Activated T-cell treated with anti-CD3 and anti-CD28 coated beads for 24 hours (primary cell): ENCODE measurements at places on chromosomes 6 and 20.
A peak's percentile ranks its signal among the peaks of the same experiment; 100 is the strongest.

DNA sequence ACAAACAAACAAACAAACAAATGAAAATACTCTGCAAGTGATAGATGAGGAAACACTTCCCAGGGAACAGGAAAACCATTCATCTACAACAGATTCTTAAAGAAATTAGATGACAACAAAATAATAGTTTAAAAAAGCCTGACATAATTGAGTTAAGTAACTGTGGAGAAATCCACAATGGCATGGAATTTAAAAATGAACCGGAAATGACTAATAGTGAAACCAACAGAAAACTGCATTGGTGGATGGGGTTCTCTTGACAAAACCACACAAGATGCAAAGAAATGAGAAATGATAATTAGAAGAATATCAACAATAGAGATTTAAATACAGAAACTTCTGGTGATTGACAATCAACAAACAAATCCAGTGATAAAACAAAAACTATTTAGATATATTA, 785.6 kb downstream of the QKI start:
- DNase-seq, result no peak

- no peak for DNase-seq
These were observed 743.8 kb upstream of the FLRT3 start for GRCh38 chr20:15081261-15081660.

- DNase-seq, result peak; percentile 16
These were observed 264.3 kb upstream of the PLN start for GRCh38 chr6:118283766-118284165.

GRCh38 chr20:25294459-25295385, 46.8 kb downstream of the PYGB start:
- DNase-seq, result peak; percentile 48

DNA sequence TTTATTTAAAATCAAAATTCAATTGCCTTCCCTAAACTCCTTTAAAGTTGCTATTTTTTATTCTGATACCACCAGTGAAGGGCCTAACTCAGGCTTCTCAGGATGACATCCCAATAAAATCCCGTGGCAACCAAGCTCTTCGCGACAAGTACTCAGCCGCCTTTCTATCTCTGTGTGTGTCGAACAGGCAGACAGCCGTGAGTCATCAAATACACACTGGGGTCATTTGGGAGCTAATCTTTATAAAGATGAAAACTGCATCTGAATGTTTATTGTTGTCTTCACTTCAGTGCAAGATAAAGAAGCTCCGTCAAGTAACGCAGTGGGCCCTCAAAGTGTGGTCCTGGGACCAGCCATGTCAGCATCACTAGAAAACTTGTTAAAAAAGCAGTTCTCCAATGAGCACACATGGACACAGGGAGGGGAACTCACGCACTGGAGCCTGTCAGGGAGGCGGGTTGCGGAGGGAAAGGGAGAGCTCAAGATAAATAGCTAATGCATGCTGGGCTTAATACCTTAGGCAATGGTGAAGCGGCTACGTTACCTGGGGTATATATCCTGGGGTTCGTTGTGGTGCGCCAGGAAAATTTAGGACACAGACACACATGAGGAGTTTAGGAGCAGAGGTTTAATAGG, 119.3 kb downstream of the RNF144B start:
- DNase-seq, result no peak

DNA sequence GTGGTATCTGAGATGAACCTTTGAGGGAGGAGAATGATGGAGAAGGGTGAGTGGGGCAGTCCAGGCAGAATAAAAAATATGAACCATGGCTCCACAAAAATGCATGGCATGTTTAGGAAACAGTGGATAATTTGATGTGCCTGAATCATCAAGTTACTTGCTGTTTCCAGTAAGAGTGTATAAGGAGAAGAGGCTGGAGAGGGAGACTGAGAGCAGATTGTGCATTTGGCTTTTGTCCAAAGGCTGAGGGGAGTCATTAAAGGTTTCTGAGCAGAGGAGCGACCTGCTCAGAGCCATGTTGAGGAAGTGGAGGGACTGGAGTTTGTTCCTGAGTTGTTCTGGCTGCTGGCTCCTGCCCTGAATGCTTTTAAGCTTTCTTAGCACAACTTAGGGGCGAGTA, 6.1 kb downstream of the MMP24 start:
- no peak for DNase-seq

GRCh38 chr6:139962654-139963347, 588.4 kb upstream of the CITED2 start:
- no peak for DNase-seq

GRCh38 chr20:16395366-16395765, 177.9 kb downstream of the KIF16B start:
- no peak for DNase-seq

DNA sequence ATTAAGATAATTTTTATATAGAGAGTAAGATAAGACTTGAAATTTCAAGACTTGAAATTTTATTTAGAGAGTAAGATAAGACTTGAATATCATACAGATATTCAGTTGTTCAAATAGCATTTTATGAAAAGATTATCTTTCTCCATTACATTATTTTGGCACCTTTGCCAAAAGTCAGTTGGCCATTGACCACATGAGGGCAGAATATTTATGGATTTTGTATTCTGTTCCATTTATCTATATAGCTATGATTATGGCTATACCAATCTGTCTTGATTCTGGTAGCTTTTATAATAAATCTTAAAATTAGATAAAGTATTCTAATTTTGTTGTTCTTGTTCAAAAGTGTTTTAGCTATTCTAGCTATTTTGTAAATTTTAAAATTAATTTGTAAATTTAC, 537.9 kb upstream of the GJE1 start:
- no peak for DNase-seq

GRCh38 chr6:143698759-143699429, 21.1 kb downstream of the PHACTR2 start:
- no peak for DNase-seq

DNA sequence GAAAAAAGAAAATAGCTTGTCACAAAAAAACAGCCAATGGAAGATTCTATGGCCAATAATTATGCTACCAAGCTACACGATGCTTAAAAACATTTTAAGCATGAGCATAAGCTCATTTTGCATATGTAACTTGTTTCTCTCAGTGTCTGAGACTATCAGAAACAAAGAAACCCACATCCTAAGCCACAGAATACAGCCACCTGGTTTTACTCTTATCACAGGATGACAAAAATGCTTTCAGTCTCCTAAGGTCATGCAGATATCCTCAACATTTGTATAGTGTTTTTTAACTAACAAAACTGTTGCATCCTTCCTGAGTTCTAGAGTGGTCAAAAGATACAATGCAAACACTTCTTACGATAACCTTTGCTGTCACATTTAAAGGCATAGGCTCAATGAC, 172.1 kb upstream of the RUNX2 start:
- DNase-seq, result no peak

DNA sequence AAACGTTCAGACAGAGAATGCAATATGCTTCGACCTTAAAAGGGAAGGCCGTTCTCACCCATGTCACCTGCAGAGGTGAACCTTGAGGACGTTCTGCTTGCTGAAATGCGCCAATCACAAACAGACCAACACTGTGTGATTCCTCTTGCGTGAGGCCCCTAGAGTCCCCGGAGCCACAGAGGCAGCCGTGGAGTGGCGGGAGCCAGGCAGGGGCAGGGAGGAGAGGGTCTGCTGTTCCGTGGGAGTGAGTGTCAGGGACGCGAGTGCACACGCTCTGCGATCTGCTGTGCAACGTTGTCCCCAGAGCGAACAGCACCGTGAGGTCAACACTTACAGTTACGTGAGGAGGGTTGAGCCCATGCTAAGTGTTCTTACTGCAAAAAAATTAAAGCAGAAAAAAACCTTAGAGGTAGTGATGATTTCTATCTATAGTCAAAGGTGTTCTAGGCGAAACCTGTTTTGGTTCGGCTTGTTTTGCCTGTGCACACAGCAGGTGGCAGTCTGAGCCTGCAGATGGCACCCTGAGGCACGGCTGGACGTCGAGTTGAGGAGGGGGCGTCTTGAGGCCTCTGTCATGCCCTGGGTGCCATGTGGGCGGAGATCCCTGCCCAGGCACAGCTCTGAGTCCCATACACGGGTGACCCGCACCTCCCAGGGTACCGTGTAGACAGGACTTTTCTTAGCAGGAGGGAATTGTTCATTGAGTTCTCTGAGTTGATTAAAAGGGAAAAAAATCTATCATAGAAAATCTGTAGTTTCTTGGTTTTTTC, 71.7 kb upstream of the FRMD1 start:
- no peak for DNase-seq

DNA sequence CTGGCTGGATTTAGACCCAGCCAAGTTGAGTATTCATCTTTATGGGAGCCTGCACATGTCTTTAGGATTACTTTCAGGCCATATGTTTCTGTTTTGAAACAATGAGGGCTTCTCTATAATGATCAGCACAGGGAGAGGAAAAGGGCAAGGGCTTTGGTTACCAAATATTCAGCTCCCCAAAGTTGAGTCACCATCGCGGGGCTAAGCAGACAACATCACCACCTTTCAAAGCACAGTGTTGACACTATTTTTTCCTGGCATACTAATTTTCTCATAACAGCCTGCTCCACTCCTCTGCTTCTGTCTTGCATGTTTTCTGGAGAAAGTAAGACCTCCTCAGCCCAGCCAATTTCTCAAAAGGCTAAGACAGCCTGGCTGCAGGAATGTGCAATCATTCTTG, 4.9 kb downstream of the SCML4 start:
- no peak for DNase-seq

GRCh38 chr6:69813508-69813907, 16.7 kb upstream of the LMBRD1 start:
- no peak for DNase-seq

DNA sequence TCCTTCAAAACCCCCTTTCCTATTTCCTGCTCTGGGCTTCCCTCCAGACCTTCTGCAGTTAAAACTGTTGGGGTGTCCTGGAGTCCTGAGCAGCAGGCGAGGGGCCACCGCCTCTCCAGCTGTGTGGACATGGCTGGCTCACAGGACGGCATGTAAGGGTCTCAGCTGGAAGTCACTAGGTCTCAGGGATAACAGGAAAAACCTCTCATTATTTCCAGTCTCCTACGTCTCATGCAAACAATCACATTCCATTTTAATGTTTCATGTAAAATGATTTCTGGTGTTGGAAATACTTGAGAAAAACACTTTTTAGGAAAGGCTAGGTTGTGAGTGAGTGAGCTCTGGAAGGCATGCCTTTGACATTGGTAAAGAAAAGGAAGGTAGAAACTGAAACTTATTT, 158.7 kb downstream of the SCML4 start:
- no peak for DNase-seq

GRCh38 chr6:154605178-154605881, 94.8 kb upstream of the CNKSR3 start:
- DNase-seq, result peak; percentile 8

- DNase-seq, result no peak
These were observed 121.9 kb upstream of the ZFP64 start for GRCh38 chr20:52313341-52313963.

GRCh38 chr6:36169023-36170007, 27.2 kb upstream of the BRPF3 start:
- DNase-seq, result no peak

- no peak for DNase-seq
These were observed 55.0 kb downstream of the PDE7B start for GRCh38 chr6:135906542-135906941.

GRCh38 chr6:36247693-36248092, 22.2 kb upstream of the PNPLA1 start:
- no peak for DNase-seq
